RKO (cell line): ENCODE measurements at places on chromosomes 1 and 21.

- DNase-seq = no peak
Measured at GRCh38 chr1:204041803-204042505, 31.0 kb upstream of the SOX13 start.

GRCh38 chr1:160209321-160210046 lies 4.3 kb downstream of the PEA15 start:
- no peak for DNase-seq

DNA sequence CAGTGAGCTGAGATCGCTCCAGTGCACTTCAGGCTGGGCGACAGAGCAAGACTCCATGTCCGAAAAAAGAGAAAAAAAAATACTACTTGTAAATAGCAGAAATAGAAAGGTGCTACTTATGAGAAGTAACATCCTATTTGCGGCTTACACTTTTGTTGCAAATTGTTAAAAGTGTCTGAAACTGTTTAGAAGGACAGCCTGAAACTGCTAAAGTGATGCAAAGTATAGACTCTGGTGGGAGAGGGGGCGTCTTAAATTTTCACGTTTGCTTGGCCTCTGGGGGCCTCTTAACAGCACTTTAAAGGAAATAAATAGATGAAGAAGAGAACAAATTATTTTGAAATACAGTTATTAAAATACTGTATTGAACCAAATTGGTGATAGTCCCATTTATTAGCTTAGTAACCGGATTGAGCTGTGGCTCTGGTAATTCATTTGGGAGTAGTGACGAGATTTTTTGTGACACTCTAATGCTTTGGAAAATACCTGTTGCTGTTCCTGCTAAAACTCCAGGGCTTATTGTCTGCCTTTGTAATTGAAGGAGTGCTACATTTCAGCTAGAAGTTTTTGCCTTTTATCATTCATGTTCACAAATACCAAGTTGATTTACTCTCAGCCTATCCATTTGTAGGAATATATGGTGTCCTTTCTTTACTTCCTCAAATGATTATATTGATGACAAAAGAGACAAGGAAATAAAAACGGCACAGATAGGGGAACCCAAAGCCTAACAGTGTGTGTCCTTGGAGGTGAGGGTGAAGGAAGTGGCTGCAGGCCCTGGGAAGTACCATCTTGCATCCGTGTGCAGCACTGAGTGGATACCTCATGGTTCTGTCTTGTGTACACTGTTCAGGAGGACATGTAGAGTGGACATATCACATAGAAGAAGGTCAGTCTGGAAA lies 6.2 kb downstream of the PKNOX1 start:
- no peak for DNase-seq

DNA sequence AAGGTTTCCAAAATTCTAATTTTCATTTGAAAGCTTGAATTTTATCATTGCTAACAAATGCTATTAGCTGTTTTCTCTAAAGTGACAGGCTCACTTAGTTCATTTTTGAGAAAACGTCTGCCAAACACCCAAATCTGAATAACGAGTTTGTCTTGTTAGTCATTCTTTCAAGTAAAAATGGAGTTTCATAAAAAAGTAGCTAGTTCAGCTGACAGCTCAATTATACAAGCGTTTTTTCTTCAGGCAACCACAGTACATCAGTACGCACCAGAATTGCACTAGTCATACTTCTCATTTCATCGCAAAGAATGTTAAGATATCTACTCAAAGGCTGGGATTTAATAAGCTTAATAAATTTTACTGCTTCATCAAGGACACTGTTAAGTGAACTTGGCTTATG lies 72.3 kb upstream of the SLFNL1 start:
- no peak for DNase-seq

- no peak for DNase-seq
Measured at GRCh38 chr1:94993931-94994645, 67.2 kb upstream of the CNN3 start.

- DNase-seq = no peak
Measured at GRCh38 chr1:27380766-27381733, 2.1 kb downstream of the CD164L2 start.

DNA sequence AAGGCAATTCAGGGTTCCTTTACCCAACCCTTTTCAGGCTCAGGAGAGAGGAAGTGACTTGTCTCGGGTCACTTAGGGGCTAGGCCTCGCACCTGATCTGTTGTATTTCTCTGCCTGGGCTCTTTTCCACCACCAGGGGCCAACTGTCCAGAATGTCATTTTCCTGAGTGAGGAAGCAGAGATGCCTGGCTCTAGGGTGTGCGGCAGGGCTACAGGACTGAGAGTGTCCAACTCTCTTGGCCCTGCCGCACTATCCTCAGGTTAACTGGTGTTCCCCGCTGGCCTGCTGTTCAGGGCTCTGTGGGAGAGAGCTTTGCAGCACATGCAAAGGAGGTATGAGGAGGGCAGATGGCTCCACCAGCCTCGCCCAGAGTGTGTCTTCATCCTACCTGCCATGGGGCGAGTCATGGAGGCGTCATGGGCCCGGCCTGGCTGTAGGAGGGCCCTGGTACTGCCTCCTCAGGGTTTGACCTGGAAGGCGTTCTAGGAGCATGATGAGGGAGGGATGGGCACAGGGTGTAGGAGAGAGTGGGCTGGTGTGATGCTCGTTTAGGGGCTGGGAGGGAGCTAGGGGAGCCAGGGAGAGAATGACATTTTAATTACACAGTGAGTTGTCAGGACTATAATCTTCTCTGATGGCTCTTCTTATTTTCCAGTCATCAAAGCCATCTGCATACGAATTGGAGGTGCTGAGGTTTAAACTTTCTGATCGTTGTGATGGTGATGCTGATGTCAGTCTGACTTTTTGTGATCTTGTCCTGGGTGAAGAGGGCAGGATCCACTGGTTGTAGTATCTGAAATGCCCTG lies 128.3 kb downstream of the NOS1AP start:
- DNase-seq = no peak

DNA sequence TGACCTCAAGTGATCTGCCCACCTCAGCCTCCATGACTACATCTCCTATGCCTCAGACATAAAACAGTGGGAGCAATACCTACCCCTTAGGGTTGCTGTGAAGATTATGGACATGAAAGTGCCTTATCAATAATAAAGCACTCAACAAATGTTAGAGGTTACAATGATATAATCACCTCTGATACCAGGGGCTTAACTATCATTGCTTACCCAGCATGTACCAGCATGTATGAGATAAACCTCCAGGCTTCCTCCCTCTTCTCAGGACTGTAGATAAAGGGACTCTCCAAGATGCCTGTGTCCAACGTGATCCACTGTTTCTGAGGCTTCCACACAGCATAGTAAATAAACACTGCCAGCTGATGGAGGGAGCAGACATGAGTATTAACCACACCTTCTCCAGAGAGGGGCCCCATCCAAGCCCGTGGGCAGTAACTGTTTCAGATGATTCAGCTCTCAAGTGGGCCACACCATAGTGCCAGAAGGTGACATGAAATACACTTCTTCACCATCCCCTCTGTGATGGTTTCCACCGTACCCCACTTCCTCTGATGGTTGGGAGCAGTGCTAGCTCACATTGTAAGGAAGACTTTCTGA lies 26.2 kb downstream of the RHBDL2 start:
- no peak for DNase-seq

DNA sequence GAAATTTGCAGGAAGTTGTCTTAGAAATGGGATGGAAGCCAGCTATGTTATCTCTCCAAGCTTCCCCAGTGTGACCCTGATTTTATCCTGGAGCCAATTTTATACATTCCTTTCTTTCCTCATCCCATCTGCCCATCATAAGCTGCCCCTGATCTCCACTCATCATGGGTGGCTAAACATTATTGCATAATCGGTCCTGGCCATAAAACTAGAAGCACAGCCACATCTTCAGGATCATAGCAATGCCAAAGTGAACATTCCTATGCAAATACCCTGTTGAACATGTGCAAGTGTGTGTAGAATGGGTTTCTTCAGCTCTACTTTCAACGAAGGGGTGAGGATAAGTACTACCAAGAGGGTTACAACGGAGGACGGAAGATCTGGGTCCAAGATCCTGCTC lies 50.6 kb upstream of the COG2 start:
- no peak for DNase-seq

DNA sequence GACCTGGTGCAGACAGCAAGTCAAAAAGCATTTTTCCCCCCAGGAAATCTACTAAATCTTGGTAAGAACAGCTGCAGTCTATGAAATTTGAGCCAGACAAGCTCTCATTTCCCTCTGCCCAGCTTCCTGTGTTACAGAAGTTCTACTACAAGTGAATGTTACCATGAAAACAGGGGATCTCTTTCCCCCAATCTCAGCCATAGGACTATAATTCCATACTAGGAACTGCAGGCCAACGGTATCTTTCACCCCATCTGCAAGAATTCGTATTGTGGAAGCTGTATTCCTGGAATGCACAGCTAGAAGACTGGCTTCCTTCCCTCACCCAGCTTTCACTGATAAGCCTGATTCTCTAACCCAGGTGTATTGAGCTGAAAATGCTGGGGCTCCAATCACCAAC lies 1655.4 kb downstream of the BRINP3 start:
- DNase-seq = no peak

- DNase-seq = no peak
Measured at GRCh38 chr1:17190010-17190995, 14.6 kb upstream of the PADI1 start.

GRCh38 chr1:117695796-117696490 lies 90.1 kb downstream of the TENT5C start:
- peak; percentile 18 for DNase-seq

- peak; percentile 24 for DNase-seq
Measured at GRCh38 chr1:180365039-180365438, 135.0 kb downstream of the LHX4 start.

DNA sequence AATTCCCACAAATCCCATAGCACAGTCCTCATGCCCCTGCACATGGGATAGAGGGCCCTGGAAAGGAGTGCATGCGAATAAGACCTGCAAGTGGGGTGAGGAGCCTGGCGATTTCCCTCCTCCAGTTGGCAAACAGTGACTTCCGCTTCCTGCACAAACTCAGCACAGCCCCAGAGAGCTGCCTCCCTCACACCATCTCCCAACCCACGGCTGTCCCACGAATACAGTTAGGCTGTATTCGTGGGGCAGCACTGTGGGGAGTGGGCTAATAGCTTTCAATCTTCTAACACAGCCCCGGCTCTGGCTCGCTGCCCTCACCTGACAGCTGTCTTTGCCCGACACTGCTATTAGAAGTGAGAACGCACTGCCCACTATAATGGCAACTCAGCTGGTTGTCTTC lies 28.2 kb upstream of the CNTN2 start:
- no peak for DNase-seq

DNA sequence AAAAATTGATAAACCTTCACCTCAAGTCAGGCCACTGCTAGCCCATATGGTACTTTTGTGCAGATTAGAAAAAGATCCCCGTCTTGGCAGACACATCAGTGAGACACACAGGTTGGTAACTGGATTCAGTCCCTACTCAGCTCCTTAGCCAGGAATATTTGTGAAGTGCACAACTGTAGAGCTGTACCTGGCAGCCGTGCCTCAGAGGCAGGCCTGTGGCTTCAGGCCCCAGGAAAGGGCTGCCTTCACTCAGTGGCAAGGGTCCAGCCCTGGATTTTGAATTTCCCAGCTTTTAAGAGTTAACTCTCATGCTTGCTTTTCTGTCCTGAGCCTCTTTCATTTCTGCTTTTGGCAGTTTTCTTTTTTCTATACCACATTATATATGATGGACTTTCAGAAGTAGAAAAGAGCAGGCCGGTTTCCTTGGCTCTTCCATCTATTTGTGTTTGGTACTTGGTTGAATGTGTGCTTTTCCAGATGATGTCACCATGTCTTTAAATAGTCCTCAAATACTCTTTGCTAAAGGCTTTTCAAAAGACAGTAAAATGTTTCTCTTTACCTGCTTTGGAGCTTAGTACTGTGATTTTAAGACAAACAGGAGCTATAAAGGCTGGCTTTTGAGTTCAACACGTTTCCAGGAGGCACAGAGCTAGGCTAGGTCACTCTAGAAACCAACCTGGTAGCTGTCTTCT lies 186.6 kb downstream of the AK5 start:
- DNase-seq = no peak

DNA sequence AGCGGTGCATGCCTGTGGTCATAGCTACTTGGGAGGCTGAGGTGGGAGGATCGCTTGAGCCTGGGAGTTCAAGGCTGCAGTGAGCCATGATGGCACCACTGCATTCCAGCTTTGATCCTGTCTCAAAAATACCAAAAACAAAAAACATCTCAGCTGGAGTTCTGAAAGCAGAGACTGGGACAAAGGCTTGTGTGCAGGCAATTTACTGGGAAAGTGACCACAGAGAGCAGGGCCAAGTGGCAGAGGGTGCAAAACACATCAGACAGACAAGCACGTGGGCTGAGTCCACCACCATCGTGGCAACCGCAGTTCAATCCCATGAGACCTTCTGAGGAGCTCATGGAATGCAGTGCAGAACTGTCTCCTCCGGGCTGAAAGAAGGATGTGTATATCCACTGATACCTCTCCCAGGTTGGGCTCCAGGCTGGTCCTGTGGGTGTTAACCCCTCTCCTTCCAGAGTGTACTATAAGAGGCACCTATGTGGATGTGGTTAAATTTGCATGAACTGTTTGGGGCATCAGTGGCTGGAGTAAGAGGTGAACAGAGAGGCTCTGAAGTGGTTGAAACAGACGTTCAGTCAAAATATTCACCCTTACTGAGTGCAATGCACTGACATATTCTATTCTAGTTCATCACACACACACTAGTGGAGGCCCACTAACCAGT lies 10.8 kb downstream of the PIGP start:
- DNase-seq = no peak

DNA sequence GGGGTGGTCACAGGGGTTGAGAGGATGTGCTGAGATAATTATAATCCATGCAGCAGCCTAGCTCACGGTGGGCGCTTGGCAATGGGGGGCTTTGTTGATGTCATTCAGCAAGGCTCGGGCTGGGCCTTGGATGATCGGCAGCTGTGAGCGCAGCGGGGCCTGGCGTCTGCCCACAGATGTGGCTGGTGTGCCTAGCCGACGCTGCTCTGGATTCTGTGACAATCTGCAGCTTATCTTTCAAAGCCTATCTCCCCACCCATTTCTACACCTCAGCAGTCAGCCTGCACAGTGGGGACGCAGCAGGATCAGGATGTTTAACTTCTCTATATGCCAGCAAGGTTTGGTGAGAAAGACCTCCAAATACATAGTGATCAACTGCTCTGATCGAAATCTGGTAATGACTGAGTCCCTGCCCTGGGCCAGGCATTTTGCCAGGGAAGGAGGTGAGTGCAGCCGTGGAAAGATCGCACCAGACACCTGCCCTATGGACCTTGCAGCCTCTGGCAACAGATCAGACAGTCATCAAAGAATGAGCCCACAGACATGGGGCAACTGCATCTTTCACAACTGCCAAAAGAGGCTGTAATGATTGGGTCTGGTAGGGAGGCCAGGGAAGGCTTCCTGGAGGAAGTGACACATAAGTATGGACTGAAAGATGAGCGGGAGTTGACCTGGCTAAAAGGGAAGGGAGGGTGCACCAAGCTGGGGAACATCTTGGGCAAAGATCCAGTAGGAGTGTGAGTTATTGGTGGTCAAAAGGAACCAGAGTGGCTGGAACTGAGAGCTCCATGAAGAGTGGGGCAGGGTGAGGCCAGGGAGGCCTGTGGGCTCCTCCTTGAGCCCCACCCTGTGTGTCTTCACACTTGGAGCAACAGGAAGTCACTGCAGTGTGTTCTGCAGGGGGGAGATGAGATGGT lies 35.3 kb downstream of the EPHB2 start:
- peak; percentile 77 for DNase-seq

- DNase-seq = no peak
Measured at GRCh38 chr1:52919051-52919722, 2.4 kb downstream of the ECHDC2 start.

- no peak for DNase-seq
Measured at GRCh38 chr1:197903196-197903514, 725 bp downstream of the C1orf53 start.

GRCh38 chr1:100009458-100009857 lies 39.7 kb downstream of the SLC35A3 start:
- no peak for DNase-seq

- no peak for DNase-seq
Measured at GRCh38 chr1:41358131-41359021, 2.9 kb upstream of the FOXO6 start.

GRCh38 chr1:9787702-9788101 lies 36.1 kb downstream of the CLSTN1 start:
- no peak for DNase-seq
